ENCODE measurements at places on chromosomes 16 and 17. TPM values are rescaled to one million over a fixed set of nuclear protein-coding genes. Genes with fewer than 3 reads are reported as not detected.

GRCh38 chr17:13372432-13372831 is 229.3 kb downstream of the HS3ST3A1 start:
- DNase-seq, result no peak

The SLC5A10 gene
- not detected for total RNA-seq

DNA sequence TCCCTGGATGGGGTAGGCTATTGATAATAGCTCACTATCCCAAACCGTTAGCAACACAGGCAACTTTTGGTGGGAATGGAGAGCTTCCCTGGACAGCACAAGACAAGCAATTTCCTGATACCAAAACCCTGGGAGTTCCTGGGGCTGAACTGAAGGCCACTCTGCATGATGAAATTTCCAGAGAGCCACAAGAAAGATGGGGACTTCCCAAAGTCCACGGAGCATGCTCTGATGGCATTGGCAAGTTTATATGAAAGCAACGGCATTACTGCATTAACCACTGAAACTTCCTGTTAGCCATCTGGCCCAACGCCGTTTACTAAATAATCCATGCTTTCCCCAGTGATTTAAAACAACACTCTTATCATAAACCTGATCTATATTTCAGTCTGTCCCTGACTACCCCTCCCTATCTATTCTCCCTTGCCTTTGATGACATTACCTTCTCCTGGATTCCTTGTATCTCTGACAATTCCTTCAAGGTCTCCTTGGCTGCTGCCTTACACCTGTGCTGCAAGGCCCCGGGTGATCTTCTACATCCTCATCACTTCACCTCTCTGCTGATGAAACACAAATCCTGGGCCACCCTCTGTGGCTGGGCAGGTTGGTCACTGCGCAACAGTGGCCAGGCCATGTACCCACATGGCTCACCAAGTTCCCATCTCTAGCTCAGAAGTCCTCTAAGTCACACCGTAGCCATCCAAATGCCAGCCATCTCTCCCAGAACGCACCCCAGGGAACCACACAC is 108.5 kb upstream of the RCVRN start:
- DNase-seq, result no peak

DNA sequence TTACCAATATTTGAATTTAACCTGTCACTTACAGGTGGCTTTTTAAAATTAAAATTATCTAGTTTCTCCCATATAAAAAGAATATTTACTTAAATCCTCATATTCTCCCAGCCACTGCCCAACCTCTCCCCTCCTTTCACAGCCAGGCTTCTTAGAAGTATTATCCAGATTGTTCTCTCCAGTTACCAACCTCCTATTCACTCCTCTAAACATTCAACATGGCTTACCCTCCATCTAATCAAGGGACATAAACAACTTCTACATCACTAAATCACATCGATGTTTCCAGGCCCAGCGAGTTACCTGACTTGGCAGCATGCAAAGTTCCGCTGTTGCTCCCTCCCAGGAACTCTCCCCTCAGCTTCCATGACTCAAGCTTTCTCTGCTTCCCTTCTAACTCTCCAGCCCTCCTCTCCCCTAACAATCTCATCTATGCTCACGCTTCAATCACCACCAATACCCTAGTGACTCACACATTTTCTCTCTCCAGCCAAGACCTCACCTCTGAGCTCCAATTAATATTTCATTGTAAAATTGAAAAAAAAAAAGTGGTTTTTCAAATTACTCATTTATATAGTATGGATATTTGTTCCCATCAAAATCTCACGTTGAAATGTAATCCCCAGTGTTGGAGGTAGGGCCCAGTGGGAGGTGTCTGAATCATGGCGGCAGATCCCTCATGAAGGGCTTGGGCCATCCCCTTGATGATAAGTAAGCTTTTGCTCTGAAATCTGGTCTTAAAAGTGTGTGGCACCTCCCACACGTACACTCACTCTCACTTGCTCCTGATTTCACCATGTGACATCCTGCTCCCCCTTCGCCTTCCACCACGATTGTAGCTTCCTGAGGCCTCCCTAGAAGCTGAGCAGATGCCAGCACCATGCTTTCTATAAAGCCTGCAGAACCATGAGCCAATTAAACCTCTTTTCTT is 88.5 kb downstream of the HELZ start:
- DNase-seq, result no peak

- DNase-seq, result no peak
Observed at GRCh38 chr17:49612726-49613125, 37.1 kb downstream of the NXPH3 start.

DNA sequence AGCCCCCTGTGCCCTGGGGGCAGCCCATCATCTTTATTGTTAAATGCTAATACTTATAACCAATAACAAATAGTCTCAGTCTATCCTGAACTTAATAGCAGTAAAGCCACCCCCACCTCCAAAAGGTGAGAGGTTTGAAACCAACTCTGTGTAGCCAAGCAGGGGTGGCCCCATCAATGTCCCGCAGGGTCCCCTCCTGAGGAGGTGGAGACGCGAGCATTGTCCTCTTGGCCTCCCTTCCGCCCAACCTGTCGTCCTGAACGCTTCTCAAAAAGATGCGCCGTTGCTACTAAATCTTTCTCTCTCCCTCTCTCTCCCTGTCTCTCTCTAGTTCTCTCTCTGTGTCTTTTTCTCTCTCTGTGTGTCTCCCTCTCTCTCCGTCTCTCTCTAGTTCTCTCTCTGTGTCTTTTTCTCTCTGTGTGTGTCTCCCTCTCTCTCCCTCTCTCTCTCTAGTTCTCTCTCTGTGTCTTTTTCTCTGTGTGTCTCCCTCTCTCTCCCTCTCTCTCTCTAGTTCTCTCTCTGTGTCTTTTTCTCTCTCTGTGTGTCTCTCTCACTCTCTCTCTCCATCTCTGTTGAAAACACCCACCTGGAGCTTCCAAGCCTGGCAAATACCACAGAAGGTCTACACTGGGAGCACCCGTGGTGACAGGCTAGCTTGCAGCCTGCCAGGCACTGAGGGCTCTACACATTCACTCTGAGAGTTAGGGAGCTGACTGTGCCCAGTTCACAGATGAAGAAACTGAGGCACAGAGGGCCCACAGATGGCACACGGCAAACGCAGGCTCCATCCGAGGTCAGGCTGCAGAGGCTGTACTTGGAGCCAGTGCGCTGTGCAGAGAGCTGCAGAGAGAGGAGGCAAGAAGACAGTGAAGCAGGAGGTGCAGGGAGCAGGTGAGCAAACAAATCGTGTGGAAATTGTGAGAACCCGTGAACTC is 185.9 kb downstream of the C16orf95 start:
- no peak for DNase-seq

The MAPT gene
- 2.5 TPM for total RNA-seq

- DNase-seq, result no peak
Observed at GRCh38 chr16:79042886-79043285, 557.7 kb downstream of the MAF start.

- DNase-seq, result no peak
Observed at GRCh38 chr16:81544700-81545271, 100.2 kb downstream of the CMIP start.

DNA sequence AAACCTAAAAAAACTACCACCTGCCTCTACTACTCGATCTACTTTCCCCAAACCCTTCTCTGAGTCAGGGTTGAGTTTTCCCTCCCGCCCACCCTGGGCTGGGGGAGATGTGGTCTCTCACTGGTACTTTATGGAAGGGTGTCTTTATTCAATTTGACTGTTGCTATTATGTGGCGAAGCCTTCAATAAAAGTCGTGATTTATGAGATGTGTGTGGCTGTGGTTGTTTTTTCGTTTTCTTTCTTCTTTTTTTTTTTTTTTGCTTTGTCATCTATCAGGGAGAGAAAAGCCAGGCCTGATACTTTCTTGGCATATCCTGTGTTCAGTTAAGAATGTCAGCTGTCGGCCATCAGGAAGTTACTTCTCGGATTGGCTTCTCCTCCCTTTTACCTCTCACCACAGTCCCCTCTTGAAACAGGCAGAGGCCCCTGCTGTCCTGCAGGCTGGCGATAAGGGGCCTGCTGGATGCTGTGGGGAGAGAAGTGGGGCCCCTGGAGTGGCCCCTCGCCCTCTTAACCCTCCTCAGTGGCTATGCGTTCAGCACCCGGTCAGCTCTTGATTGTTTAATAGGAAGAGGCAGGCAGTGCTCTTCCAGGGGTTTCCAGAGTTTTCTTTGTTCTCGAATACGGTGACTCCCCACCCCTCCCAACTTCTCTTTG is 123.0 kb downstream of the MSI2 start:
- no peak for DNase-seq

GRCh38 chr16:57315416-57315815 is 30.9 kb upstream of the PLLP start:
- no peak for DNase-seq

- no peak for DNase-seq
Observed at GRCh38 chr16:28923652-28924398, 1.2 kb downstream of the RABEP2 start.

Measured in tibial nerve (tissue), 4 donors.